Left ventricle myocardium superior (tissue), 1 donor: ENCODE measurements at places on chromosomes 6 and 20.

DNA sequence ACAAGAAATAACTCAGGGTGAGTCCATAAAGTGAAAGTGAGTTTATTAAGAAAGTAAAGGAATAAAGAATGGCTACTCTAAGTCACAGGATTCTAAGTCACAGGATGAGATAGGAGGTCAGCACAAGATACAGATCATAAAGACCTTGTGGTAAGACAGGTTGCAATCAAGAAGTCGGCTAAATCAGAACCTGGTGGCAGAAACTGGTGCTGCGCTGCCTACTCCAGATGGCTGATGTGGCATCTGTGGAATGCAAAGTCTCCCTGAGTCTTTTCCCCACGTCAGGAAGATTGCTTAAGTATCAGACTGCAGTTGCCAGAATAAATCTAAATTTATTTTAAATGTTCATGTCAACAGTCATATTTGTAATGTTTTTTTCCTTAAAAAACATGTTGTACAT lies 10.7 kb upstream of the KCNK15 start:
- no peak for DNase-seq

- DNase-seq = peak; percentile 5
Observed at GRCh38 chr20:63114693-63115311, 101.1 kb downstream of the YTHDF1 start.

- peak; percentile 87 for DNase-seq
Observed at GRCh38 chr20:44651684-44652423, at the start of gene ADA. Gene ADA, minus strand, starts transcription at chr20:44651699. Its CDS starts 92 bp downstream, at chr20:44651607.

DNA sequence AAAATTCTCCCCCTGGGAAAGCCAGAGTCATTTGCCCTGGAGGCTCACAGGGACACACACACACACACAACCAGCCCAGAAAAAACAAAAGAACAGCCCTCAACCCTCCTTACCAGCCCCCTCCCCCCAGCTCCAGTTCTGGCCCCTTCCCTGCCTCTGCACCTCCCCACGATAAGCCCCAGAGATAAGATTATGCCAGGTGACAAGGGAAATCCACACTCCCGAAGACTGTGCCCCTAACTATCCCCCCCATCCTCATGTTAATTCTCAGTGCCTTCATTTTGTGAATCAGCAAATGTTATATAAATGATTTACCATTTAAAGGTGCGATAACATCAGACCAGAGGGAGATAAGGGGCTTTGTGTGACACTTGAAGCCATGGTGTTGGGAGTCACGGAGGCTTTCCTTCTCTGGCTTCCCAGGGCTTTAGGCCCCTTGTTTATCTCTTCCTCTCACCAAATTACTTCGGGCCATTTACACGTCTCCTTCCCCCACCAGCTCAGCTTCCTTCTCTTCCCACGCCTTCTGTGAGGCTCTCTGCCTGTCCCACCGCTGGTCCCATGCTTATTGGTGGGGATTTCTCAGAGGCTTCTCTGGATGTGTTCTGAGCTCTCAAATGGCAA lies 12.5 kb upstream of the FOXC1 start:
- no peak for DNase-seq

DNA sequence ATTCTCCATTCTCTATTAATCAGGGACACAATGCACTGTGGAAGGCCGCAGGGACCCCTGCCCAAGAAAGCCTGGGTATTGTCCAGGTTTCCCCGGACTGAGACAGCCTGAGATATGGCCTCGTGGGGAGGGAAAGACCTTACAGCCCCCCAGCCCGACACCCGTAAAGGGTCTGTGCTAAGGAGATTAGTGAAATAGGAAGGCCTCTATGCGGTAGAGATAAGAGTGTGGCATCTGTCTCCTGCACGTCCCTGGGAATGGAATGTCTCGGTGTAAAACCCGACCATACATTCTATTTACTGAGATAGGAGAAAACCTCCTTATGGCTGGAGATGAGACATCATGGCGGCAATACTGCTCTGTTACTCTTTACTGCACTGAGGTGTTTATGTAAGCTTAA lies 15.7 kb upstream of the EIF2S2 start:
- no peak for DNase-seq

GRCh38 chr20:37154684-37155298 lies 24.3 kb upstream of the RPN2 start:
- DNase-seq = no peak

GRCh38 chr20:57474816-57475215 lies 50.1 kb downstream of the CTCFL start:
- DNase-seq = no peak

- DNase-seq = peak; percentile 20
Observed at GRCh38 chr20:17628101-17628841, 53.8 kb downstream of the RRBP1 start.

DNA sequence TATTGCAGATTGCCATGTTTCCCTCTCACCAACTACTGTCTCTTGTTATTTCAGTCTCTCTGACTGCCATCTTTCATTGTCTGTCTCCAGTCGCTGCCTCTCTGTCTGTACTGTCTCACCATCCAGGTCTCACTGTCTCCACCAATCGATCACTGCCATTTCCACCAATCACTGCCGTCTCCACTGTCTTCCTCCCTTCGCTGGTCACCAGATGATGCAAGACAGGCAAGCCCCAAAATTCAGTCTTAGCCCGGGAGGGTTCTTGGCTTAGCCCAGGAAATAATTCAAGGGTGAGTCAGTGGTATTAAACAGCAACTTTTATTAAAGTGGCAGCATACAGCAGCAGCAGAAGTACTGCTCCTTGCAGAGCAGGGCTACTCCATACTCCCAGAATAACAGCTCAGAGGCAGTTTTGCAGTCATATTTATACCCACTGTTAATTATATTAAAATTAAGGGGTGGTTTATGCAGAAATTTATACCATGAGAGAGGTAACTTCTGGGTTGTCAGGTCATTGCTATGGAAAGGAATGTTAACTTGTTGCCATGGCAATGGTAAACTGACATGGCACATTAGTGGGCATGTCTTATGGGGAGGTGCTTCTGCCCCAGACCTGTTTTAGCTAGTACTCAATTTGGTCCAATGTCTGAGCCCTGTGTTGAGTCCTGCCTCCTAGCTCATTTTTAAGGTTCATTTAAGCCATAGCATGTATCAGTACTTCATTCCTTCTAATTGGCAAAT lies 23.0 kb upstream of the ECHDC1 start:
- no peak for DNase-seq

- DNase-seq = no peak
Observed at GRCh38 chr6:25550631-25551030, 101.4 kb upstream of the SCGN start.

DNA sequence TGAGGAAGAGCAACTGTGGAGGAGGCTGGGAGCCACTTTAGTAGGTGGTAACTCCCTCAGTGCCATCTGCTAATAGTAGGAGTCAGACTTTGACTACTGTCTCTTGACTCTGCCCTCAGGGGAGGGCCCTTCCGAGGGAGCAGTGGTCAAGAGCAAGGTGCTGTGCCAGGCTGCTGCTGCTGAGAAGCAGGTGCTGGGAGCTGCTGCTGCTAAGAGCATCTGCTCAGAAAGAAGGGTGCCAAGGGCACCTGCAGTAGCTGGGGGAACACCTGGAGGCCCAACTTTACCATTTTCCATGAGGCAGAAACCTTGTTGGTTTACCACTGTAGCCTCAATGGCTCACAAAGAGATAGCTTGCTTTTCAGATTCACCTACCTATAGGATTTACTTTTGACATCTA lies 18.5 kb downstream of the GGTLC1 start:
- no peak for DNase-seq

DNA sequence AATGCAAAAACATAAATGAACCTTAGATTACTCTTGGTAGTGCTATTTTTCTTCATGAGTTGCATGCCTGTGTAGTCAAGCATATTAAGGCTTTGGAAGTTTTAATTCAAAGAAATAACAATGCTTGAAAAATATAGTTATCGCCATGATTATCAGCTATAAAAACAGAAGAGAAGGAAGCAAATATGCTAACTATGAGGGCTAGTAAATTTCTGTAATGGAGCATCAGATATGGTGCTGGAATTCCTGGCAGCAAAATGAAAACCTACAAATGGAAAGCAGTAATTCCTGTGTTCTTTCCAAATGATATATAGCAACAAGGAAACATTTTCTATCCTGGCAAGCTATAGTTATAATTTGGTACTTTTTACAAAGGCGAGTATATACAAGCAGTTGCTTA lies 29.7 kb downstream of the DOP1A start:
- no peak for DNase-seq

GRCh38 chr6:12958052-12958706 lies 241.6 kb downstream of the PHACTR1 start:
- no peak for DNase-seq

DNA sequence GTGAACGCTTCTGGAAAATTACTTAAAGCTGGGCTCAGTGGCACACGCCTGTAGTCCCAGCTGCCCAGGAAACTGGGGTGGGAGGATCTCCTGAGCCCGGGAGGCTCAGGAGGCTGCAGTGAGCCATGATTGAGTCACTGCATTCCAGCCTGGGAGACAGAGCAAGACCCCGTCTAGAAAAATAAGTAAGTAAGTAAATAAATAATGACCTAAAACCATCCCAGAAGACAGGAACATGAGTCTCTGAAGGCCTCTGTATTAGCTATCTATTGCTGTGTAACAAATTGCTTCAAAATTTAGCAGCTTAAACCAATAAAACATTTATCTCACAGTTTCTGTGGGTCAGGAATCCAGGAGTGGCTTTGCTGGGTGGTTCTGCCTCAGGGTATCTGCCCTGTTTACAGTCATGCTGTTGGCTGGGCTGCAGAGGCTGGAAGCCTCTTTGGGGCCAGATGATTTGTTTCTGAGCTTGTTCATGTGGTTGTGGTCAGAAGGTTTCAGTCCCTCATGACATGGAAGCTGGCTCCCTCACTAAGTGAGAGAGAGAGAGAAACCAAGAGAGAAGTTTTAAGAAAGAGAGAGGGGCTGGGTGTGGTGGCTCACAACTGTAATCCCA lies 48.4 kb upstream of the NCOA3 start:
- DNase-seq = no peak

DNA sequence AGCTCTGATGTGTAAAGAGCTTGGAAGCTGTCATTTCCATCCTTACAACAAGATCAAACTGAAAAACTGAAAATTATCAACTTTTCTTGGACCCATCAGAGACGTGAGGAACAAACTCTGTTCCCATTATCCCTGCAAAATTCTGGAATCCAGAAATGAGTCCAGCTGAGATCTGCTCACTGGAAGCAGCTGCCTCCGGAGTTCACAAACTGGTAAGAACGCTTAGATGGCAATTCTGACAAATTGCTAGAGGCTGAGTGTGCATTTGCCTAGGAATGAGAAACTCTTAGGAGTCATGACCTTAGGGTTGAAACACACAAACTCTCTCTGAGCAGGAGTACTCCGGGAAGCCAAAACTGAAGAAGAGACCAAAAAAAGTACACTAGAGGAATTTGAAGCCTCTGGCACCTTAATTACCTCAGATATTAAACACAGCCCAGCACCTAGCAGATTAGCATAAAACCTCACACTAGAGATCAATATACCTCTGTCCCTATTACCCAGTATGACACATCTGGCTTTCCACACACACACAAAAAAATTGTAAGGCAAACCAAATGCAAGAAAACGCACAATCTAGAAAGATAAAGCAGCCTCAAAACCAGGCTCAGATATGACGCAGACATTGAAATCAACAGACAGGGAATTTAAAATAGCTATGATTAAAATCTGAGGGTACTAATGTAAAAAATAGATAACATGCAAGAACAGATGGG lies 233.5 kb upstream of the SGK1 start:
- no peak for DNase-seq

GRCh38 chr20:31897541-31897940 lies 27.1 kb downstream of the TTLL9 start:
- DNase-seq = no peak

- no peak for DNase-seq
Observed at GRCh38 chr6:17054647-17055046, 47.2 kb upstream of the STMND1 start.

GRCh38 chr6:2141644-2142290 lies 103.6 kb downstream of the GMDS start:
- DNase-seq = no peak

GRCh38 chr20:5886788-5887187 lies 63.5 kb downstream of the TRMT6 start:
- DNase-seq = peak; percentile 57

DNA sequence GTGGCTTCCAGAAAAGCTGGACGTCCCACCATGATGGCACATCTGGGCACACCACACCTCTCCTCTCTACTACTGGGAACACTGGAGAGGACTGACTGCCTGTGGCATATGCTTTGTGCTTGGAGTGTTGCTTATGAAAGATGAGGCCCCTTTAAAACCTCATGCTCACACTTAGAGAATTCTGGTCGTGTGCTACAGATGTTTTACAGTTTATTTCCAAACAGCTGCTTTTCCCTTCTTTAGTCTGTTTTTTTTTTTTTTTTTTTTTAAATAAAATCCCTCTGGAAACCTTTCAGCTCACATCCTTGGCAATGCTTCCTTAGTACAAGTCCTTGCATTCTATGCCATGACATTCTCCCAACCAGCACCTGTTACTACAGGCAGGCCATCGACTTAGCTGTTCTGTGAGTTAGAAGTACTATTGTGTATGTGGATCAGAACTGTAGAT lies 60.3 kb downstream of the BMP6 start:
- no peak for DNase-seq

GRCh38 chr6:83247471-83247870 lies 54.3 kb downstream of the RWDD2A start:
- no peak for DNase-seq

DNA sequence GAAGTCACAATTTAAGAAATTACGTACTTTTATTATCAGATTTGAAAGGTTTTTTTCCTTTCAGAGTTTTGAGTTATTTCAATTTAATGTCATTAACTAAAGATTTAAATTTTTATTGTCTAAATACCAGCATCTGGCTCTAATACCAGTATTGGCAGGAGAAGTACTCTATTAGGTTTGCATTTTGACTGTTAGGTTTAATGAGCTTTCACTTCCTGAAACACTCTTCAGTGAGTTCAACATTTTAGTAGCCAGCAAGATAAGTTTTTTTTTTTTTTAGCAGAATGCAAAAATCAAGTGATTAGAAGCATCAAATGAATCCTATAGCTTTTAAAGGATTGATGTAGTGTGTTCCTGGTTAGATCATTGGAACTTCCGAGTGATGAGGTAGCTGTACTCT lies 34.0 kb upstream of the SCGN start:
- DNase-seq = no peak

GRCh38 chr6:95551678-95552324 lies 25.5 kb upstream of the MANEA start:
- DNase-seq = peak; percentile 15

- no peak for DNase-seq
Observed at GRCh38 chr6:5995658-5995948, 11.1 kb downstream of the NRN1 start.

- no peak for DNase-seq
Observed at GRCh38 chr6:88975369-88975768, 12.0 kb upstream of the RNGTT start.

GRCh38 chr20:50243610-50244351 lies 53.2 kb downstream of the CEBPB start:
- no peak for DNase-seq

- DNase-seq = no peak
Observed at GRCh38 chr6:23983735-23984134, 142.3 kb upstream of the NRSN1 start.

GRCh38 chr6:44049163-44049988 lies 77.9 kb downstream of the MRPL14 start:
- DNase-seq = no peak

DNA sequence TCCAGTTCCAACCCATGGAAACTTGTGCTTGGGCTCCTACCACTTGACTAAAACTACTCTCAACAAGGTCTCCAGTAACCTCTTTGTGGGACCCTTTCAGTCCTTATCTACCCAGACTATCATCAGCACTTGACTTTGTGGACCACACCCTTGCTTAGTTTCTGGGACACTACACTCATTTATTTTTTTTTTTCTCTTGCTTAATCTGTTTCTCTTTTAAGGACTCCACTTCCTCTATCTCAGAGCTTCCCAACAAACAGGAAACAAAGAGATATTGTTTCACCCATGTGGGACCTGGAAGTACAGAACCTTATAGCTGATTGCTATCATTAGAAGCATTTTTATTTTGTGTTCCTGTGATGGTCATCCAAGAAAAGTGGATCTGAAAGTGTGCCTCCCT lies 28.8 kb upstream of the ME1 start:
- DNase-seq = no peak
